Memory B cell (primary cell): ENCODE measurements at places on chromosomes 7 and 10.

DNA sequence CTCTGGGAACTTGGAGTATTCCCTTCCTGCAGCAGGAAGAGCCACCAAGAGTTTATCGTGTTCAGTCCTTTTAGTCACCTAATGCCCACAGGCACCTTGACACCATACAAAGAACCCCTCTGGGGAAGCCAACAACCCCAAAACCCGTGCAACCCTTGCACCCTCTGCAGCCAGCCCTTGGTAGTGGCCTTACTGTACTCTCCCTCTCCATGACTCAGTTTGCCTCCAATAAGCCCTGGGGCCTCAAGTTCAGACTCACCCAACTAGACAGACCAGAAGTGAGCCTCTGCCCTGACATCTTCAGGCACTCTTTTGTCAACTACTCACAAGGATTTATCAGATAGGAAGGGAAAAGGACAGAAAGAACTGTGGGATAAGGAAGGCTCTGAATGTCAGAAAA is 30.9 kb downstream of the KCNMA1 start:
- DNase-seq: no peak

GRCh38 chr10:23362069-23362830 is 17.7 kb upstream of the C10orf67 start:
- DNase-seq: no peak

- DNase-seq: no peak
Measured at GRCh38 chr7:101699881-101700823, 71.1 kb upstream of the MYL10 start.

DNA sequence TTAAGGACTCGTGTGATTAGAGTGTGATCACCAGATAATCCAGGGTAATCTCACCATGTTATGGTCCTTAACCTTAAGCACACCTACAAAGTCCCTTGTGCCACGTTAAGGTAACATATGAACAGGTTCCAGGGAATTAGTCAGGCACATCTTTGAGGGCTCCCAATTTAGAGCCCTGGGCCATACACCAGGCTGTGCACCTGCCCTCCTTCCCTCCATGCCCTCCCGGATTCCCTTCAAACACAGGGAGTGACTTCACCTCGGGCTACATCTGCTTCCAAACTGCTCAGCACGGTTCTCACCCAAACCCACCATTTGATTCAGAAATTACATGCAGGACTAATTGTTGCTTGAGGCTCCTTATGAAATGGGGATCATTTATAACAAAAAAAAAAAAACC is 93.9 kb upstream of the HABP2 start:
- no peak for DNase-seq

DNA sequence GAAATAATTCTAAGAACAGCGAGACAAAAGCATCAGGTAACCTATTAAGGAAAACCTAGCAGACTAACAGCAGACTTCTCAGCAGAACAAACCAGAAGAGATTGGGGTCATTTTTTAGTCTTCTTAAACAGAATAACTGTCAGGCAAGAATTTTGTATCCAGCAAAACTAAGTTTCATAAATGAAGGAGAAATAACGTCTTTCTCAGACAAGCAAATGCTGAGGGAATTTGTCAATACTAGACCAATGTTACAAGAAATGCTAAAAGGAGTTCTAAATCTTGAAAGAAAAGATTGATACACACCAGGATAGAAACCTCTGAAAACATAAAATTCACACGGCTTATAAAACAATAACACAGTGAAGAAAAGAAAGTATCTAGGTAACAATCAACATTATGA is 22.6 kb downstream of the BICC1 start:
- no peak for DNase-seq

GRCh38 chr7:150999001-150999400 is 8.2 kb downstream of the NOS3 start:
- DNase-seq: no peak

- DNase-seq: no peak
Measured at GRCh38 chr10:50437248-50437647, 185.9 kb upstream of the ASAH2 start.
